Effector CD4-positive, alpha-beta T cell (primary cell): ENCODE measurements at places on chromosomes 12 and 14.

DNA sequence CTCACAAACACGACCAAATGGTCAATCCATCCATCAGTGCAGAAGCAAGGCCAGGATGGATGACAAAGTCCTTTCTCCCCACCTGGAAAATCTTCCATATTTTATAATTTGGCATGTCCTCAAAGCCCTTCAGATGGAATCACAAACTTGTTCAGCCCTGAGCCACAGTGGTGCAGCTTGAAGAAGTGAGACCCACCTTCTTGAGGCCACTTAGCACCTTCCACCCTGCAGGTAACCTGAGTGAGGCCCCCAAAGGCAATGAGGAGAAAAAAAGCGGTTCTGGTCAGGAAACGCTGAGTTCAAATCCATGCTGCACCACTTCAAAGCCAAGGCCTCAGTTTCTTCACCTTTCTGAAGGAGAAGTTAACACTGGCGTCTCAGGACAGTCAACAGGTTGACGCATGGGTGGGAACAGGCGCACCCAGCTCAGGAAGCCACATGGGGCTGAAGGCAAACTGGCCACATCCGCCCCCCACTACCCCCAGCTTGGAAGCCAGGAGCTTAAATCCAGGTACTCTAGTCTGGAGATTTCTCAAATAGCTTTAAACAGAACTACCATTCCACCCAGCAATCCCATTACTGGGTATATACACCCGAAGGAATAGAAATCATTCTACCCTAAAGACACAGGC, 320.4 kb downstream of the BCL11B start:
- no peak for DNase-seq

DNA sequence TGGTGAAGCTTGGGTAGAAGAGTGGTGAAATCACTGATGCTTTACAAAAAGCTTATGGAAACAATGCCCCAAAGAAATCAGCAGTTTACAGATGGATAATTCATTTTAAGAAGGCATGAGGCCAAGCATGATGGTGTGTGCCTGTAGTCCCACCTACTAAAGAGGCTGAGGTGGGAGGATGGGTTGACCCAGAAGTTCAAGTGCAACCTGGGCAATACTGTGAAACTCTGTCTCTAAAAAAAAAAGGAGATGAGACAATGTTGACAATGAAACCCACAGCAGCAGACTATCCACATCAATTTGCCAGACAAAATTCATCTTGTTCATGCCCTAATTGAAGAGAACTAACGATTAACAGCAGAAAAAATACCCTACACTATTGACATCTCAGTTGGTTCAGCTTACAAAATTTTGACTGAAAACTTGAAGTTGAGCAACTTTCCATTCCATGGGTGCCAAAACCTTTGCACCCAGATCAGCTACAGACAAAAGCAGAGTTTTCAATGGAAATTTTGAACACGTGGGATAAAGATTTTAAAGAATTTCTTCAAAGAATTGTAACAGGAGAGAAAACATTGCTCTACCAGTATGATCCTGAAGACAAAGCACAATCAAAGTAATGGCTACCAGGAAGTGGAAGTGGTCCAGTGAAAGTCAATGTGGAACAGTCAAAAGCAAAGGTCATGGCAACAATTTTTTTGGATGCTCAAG, 26.7 kb downstream of the BTG1 start:
- DNase-seq: no peak

DNA sequence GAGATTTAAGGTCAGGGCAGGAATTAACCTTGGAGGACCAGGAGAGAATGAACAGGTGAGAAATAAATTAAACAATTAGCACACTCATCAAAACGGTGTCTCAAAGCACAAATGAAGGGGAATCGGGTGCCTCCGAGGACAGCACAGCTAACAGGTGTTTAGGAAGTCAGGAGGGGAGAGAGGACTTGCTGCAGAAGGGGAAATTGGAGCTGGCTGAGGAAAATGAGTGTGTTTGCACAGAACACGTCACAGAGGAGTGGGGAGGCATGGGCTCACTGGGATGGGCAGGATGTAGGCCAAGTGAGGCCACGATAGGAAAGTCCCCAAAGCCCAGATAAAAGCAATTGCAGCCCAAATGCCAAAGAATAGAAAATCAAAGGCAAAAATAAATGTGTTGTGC, 121.7 kb downstream of the ZNF664 start:
- no peak for DNase-seq

DNA sequence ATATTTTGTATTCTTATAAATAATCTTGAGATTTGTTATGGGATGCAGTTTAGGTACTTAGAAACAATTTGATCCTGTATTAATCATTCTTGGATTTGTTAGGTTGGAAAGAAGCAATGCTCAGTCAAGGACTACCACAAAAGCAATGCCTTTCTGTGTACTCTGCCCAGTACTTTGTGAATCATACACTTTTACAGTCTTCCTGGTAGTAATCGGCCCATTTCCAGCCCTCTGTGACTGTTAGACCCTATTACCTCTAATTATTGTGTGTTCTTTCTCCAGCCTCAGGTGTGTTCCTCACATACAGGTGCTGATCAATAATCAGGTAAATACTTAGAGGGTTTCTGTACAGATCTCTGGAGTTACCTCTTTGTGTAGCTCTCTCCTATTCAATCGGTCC, 609.0 kb downstream of the KCNH5 start:
- DNase-seq: no peak

DNA sequence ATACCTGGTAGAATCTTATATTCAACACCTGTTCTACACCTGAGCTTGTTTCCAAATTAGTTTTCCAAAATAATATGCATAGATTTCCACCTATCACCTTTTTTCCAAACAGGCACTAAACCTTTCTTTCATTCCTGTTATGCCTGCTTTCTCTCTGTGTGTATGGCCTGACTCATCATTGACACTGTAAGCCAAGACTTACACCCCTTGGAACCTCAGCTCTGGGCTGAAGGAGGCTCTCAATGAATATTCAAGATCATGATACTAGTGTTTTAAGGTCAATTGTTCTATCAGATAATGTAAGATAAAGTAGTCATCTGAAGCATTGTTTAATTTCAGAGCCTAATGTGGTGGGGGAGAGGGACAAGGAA, 1193.3 kb downstream of the FLRT2 start:
- DNase-seq: no peak

GRCh38 chr12:125357561-125357960, 292.3 kb downstream of the AACS start:
- no peak for DNase-seq

DNA sequence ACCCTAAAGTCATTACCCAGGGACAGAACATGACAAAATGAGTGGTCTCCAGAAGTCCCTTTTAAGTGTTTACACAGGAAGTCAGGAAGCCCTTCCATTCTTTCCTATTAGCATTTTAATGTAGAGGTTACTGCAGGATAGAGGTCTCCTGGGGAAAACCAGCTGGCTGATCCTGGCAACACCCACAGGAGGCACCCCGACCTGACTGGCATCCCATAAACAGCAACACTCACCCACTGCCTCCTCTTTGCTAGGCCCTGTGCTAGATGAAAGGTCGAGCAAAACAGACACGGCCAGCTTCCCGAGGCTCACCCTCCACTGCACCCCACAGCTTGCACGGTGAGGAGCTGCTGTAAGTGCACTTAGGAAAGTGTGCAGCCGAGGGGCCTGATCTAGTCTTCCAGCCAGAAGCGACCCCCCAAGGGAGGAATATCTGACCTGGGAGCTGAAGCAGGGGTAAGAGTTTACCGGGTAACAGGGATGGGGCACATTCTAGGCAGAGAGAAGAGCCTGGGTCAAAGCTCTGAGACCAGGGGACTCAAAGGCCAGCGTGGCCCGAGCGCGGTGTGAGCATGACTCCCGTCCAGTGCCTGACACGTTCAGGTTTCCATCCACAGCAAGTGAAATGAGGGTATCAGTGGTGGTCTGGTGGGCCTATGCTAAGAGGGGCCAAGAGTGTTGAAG, 9.0 kb downstream of the DAZAP2 start:
- DNase-seq: no peak

DNA sequence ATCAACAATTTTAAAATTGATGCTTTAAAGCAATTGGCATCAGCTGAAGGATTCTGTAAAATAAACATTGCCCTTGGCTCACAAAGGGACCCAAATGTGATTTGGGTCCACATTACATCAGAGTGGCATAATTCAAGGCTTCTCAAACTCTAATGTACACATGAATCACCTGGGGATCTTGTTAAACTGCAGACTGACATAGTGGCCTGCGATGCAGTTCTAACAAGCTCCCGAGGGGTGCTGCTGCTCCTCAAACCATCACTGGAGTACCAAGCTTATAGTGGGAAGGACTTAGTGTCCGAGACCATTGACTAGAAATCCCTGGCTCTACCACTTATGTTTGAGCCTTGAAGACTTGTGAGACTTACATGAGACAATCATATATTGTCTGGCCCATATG, 31.8 kb upstream of the DNM1L start:
- DNase-seq: no peak

DNA sequence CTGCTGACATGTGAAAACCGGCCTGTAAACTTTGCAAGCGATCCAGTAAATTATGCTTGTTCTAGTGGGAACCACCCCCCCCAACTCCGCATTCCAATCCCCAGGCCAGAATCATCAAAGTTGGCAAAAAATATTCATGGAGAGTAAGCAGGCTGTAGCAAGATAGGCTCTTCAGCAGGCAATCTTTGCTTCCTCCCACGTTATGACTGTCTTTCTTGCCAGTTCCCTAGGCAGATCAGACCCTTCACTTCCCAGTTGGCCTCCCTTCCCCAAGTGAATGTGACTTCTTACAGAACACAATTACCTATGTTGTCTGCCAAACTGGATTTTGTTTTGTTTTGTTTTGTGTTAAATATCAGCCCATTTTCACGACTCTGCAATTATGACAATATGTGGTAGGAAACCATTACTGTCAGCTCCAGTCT, 1.2 kb upstream of the PTGER2 start:
- DNase-seq: no peak

GRCh38 chr12:19105463-19105862, 24.1 kb upstream of the PLEKHA5 start:
- no peak for DNase-seq

- no peak for DNase-seq
These were observed 28.4 kb downstream of the IRAK3 start for GRCh38 chr12:66217342-66217917.

DNA sequence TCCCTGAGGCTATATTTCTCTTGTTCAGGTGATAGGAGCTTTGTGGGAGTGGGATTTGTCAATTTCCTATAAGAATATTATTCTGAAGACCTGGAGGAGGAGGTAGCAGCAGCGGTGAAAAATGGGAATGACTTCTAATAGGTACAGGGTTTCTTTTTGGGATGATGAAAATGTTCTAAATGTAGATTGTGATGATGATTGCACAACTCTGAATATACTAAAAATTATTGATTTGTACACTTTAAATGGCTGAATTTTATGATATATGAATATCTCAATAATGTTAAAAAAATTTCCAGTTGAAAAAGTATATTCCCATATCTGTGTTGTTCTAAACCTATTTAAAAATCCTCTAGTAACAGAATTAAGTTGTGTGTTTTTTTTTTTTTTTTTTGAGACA, 22.8 kb downstream of the HSD17B6 start:
- DNase-seq: no peak

- no peak for DNase-seq
These were observed 37.3 kb upstream of the EML1 start for GRCh38 chr14:99755629-99756603.

GRCh38 chr14:55077170-55078151, 26.0 kb downstream of the MAPK1IP1L start:
- no peak for DNase-seq
